ENCODE measurements at places on chromosomes 7 and 10.

DNA sequence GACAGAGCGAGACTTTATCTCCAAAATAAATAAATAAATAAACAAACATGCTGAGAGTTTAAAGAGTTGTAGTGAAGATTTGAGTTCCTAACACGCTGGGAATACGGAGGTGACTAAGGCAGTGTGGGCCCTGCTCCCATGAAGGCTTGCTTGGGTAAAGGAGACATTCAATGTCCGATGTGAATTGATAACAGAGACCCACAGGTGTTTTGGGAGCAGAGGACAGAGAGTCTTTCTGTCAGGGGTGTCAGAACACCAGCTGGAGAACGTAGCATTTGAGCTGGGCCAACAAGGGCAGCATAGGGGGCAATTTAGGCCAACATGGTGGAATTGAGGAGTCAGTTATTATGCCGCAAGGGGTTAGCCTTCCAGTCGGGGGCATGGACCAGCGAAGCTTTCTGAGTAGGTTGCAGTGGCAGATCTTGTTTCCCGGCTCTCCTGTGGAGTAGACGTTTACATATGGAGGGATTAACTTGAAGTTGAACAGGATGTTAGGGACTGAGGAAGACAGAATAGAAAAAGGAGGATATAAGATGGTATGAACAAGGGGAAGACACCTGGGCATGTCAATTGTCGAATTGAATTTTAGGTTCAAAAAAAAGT lies 5.6 kb downstream of the PROSER2 start:
- no peak for ATAC-seq

DNA sequence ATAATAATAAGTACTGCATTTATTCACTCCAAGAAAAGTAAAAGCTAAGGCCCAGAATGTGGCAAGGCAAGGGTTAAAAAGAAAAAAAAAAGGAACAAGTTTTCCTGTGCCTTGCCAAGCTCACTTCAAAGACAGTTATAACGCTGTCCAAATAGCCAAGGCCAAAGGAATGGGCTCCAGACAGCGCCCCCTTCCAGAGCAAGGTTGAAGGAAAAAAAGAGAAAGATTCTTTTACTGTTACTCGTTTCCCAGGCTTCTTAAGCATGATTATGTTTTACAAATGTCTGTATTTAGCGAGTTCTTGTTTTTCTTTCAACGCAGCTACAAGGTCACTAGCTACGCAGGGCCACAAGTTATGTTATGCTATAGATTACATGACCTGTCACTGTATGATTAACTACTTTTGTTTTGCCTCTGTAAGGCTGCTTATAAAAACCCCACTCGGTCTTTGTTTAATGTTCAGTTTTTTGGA lies 9.1 kb upstream of the EIF4H start:
- ATAC-seq = peak; percentile 19

DNA sequence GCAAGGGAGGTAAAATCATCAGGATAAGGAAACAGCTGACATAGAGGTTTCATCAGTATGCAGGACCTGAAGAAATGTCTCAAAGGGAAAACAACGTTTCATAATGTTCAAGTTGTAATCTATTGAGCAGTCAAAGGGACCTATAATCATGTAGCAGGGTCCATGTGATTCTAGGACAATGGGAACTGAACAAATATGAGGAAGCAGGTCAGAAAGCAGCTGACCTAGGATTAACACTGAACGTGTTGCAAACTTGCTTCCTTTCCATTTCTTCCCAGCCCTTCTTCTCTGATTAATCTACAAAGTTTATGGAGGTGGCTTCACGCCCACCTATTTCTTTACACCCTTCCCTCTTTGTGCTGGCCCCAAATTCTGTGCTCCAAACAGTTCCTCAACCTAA lies 256.9 kb upstream of the AKR1E2 start:
- no peak for ATAC-seq

GRCh38 chr7:99465421-99465768 lies 572 bp downstream of the ATP5MF start:
- ATAC-seq = no peak

GRCh38 chr10:108966411-108966810 lies 956.9 kb downstream of the XPNPEP1 start:
- ATAC-seq = no peak

- ATAC-seq = no peak
Observed at GRCh38 chr7:71266912-71267311, 135.0 kb downstream of the GALNT17 start.

DNA sequence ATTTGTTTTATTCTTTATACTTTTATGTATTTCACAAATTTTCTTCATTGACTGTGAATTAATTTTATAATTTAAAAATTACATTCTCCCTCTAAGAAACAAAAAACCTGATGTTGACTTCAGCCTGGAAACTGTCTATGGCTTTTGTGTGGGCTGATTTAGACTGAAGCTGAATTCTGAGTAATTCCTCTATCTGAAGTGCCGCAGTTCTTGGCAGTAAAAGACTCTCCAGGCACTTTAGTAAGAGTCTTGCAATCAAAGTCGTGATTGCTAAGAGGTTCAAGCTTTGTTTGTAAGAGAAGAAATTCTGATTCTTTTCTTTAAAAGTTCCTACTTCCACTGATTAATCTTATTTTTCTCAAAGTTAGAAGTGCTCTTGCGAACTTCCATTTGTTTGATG lies 3.4 kb upstream of the CEP41 start:
- ATAC-seq = no peak

DNA sequence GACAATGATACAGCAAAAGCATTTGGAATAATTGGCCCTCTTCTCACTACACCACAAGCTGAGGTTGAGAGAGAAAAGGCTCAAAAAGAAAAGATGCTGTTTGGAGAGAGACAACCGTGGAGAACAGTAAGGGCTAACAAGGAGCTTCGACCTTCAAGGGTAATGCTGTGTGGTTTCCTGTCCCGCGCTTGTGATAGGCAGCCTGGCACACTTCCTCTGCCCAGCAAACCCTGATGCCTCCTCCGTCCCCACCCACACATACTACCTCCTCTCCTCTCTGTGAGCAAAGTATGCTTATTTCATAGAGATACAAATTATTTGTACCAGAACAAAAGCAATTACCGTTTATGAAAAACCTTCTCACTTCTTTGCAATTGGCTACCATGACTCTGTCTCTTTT lies 755.4 kb downstream of the KCNMA1 start:
- no peak for ATAC-seq

DNA sequence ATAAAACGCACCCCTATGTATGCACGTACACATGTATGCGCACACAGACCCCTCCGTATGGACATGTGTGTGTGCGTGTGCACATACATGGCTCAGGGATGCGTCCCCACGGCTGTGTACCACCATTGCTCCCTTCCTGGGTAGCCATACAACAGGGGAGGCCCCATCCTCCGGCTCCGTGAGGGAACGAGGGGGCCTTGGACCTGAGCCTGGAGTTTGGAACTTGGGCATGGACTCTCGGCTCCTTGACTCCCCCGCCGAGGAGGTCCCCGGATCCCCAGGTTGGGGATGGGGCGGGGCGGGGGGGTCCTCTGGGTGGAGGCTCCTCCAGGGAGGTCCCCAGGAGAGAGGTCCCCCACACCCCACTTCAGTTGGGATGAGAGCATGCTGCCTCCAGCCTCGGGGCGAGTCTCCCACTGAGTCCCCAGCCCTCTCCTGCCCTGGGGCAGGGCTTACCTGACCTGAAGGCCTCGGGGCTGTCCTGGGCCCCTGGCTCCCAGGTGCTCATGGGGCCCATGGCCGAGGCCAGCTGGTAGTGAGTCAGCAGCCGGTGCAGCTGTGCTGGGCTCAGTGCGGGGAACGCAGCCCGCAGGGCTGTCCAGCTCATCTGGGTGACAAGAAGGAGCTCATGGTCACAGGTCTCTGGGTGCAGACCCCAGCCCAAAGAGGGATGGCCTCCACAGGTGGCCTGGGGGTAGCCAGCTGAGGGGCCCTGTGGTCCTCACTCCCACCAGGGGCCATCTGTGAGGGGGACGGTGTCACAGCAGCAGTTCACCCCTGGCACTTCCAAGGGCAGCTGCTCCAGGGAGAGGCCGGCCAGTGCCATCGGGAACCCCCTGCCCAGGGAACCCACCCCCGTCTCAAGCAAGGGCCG lies 29.9 kb downstream of the AP5Z1 start:
- ATAC-seq = no peak

- ATAC-seq = no peak
Observed at GRCh38 chr7:27603813-27604212, 58.9 kb downstream of the HIBADH start.

GRCh38 chr10:30630571-30630970 lies 1.0 kb upstream of the LYZL2 start:
- ATAC-seq = no peak

- no peak for ATAC-seq
Observed at GRCh38 chr10:49255883-49256282, 43.1 kb upstream of the C10orf71 start.

- ATAC-seq = no peak
Observed at GRCh38 chr7:76300166-76300731, 2.2 kb upstream of the HSPB1 start.

Data from gastroesophageal sphincter (tissue), 4 donors.